ENCODE measurements at places on chromosomes 12 and 14.

GRCh38 chr12:96447256-96447655 is 42.1 kb upstream of the CFAP54 start:
- DNase-seq: no peak

- DNase-seq: no peak
Measured at GRCh38 chr14:50319721-50320120, 7.6 kb downstream of the DMAC2L start.

DNA sequence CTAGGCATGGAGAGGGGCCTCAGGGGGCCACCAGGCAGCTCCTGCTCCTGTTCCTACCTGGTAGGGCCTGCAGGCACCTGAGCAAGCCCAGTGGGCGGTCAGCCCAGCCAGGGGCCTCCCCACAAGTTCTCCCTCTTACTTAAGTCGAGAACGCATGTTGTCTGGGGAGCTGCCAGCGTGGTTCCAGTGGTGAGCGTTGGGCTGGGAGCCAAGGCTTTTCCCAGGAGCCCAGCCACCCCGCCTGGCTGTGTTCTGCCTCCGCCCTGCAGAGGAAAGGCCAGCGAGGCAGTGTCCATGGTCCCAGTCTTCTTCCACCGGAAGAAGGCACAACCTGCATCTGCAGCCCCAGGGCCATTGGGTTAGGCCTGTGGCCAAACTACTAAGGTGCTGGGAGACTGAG is 1.4 kb downstream of the C14orf180 start:
- DNase-seq: peak; percentile 67

GRCh38 chr12:97142737-97143410 is 235.8 kb downstream of the NEDD1 start:
- DNase-seq: no peak

DNA sequence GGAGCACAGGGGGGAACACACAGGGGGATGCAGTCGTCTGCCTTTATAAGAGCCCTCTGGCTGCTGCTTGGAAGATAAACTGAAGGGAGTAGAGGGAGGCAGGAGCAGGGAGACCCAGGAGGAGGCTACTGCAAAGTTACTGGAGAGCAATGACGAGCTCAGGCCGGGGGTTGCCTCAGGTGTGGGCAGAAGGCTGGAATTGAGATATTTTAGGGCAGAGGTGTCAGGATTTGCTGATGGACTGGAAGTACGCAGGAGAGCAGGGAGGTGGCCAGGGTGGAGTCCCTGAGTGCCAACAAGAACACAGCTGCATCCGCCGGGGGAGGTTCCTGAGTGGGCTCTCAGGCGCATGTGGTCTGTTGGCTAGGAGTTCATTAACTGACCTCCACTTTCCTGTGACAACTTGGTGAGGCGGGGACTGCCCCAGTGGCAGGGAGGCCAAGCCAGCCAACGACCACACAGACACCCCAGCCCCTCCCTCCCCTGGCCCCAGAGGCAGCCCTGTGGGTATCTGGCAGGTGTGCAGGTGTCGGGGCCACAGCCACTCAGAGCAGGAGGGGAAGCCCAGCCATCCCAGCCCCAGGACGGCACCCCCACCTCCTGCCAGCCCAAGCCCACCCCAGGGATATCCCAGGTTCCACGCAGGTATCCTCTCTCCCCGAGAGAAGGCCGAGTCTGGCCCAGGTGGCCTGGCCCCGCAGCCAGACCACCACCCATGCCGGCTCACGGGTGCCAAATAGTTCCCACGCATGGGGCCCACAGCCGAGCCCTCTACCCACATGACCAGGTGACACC is 85.4 kb downstream of the NCOR2 start:
- DNase-seq: no peak

GRCh38 chr14:28382444-28383190 is 384.0 kb upstream of the FOXG1 start:
- DNase-seq: no peak

GRCh38 chr12:124151583-124151982 is 143.3 kb upstream of the RFLNA start:
- DNase-seq: no peak

- DNase-seq: peak; percentile 42
Measured at GRCh38 chr14:24416254-24416931, 13.1 kb downstream of the CBLN3 start.

DNA sequence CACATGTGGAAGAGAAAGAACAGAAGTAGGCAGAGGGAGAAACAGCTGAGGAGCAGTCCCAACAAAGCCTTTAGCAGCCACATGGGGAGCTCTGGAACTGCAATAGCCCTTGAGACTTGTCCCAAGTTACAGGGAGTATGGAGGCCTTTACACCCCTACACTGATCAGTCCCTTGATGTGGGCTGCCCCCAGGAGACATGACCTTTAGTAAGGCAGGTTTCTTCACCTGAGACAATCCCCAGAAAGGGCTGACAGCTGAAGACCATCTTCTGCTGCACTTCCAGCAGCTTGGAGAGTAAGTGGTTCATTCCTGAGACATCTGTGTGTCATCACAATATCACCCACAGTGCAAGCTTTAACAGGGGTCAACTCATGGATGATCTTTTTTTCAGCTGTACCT is 8.6 kb upstream of the SNAPC1 start:
- no peak for DNase-seq

- DNase-seq: no peak
Measured at GRCh38 chr12:121657305-121658008, 12.0 kb downstream of the MORN3 start.

GRCh38 chr12:75592086-75592485 is 80.7 kb upstream of the KRR1 start:
- no peak for DNase-seq

DNA sequence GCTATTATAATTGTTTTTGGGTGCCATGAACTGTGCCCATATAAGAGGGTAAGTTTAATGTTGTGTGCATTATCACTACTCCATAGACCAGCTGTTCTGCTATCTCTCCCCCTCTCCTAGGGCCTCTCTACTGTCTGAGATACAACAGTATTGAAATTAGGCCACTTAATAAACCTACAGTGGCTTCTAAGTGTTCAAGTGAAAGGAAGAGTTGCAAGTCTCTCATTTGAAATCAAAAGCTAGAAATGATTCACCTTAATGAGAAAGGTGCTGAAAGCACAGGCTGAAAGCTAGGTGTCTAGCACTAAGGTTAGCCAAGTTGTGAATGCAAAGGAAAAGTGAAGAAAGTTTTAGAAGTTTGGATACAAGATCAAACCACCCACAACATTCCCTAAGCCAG is 168.0 kb downstream of the SLC16A7 start:
- no peak for DNase-seq

GRCh38 chr12:45429831-45430230 is 213.9 kb downstream of the ANO6 start:
- DNase-seq: no peak
